ENCODE measurements at places on chromosomes 2 and 18.

GRCh38 chr18:26863921-26864497, 1.5 kb downstream of the AQP4 start:
- no peak for DNase-seq

GRCh38 chr2:20576598-20577115, 74.2 kb downstream of the HS1BP3 start:
- no peak for DNase-seq

GRCh38 chr2:122805346-122805745, 1049.9 kb downstream of the TSN start:
- no peak for DNase-seq

DNA sequence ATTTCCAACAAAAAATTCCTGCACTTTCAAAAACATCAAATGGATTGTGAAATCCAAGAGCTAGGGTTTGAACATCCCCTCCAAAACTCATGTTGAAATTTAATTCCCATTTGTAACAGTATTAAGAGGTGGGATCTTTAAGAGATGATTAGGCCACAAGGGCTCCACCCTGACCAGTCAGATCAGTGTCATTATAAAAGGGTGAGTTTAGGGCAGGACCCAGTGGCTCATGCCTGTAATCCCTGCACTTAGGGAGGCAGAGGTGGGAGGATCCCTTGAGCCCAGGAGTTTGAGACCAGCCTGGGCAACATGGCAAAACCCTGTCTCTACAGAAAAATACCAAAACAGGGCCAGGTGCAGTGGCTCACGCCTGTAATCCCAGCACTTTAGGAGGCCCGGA, 8.9 kb downstream of the GTF3C2 start:
- no peak for DNase-seq

- no peak for DNase-seq
Measured at GRCh38 chr2:158507679-158508078, 50.9 kb downstream of the PKP4 start.

GRCh38 chr2:127535918-127536317, 435 bp downstream of the MYO7B start:
- no peak for DNase-seq

DNA sequence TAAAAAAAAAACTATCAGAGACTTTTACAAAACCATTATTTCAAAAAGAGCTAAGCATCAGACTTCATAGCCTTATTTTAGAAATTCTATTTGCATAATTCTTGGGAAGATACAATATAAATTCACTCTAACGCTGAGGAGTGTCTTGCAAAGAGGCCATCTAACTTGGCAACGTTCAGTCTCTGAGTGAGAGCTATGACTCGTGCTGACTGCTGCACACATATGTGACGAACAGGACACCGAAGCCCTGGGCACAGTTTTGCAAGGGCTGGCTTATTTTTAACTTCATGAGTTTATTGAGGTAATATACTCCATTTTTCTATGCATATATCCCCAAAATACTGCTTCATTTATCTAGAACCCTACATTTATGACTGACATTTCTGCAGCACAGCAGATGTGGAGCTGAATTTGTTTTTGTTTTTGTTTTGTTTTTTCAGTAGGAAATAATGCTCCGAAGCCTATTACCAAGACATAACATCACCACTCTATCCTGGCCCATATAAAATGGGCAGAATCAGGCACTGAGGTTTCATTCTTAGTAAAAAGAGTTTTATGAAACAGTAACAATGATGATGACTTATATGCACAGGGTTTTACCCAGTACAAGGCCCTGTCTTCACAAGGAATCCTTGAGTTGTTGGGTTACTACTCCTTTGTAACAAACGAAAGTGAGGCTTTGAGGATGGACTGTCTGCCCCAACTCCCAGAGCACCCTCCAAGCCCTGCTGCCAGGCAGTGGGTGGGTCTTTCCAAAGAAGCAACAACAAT, 68.3 kb downstream of the CRACDL start:
- peak; percentile 44 for DNase-seq

DNA sequence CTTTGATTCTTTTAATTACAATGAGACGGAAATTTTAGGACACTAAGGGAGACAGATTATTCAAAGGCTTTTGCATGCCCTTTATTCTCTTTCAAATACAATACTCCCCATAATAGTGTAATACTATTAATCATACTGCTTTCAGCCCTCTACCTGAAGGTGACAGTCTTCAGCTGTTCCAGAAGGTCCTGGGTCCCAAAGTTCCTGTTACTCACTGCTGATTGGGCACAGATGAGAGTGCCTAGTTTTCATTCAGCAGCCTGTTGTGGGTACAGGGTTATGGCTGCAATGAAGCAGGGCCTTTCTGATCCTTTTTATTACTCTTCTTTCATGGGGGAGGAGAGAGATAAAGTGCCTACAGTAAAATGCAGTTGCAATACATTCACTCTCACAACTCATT, 80.2 kb downstream of the NUP35 start:
- DNase-seq = no peak

DNA sequence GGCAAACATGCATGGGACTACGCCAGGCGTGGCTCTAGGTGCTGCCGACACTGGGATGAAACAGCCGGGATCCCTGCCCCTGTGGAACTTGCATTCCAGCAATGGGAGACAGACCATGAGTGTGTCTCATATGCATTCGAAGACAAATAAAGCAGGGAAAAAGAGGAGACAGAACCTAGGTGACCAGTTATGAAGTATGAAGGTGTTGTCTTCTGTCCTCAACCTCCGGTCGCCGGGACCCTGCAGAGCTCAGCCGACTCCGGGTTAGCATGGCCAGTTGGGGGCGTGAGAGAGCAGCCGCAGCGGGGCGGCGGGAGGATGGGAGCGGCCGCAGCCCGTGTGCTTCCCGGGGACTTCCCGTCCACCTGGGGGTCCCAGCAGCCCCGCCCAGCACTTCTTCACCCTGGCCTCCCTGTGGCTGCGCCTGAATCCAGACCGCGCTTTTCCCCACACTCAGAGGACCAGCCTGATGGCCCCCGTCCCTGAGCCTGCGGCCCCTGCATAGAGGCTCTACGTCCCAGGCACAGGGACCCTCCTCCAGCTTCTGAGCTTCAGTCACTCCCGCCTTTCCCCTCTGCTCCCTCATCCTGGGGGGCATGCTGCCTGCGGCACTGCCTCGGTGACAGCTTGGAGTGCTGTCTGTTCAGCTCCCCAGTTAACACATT, 11.4 kb downstream of the ID2 start:
- no peak for DNase-seq

DNA sequence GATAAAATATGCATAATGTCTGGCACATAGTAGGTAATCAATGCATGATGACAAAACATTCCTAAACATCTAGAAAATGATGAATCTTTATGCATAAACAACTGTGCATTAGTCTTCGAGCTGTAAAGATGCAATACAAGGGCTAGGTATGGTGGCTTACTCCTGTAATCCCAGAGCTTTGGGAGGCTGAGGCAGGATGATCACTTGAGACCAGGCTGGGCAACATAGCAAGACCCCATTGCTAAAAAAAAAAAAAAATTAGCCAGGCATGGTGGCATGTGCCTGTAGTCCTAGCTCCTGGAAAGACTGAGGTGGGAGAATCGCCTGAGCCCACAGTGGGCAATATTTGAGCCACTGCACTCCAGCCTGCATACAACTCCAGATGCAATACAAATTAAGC, 5.3 kb downstream of the TET3 start:
- DNase-seq = no peak

DNA sequence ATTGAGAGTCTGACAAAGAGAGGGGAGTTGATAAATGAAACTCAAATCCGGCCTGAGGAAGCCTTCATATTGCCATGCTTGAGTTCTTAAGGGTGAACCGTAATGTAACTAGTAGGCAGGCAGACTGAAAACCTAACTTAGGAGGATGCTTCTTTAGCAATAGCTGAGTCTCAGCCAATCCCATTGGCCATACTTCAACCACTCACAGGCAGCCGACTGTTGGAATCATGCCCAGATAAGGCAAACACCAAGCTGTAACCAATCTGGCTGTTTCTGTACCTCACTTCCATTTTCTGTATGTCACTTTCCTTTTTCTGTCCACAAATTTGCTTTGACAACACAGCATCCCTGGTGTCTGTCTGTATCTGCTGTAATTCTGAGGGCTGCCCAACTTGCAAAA, 39.5 kb downstream of the TPRKB start:
- no peak for DNase-seq

- no peak for DNase-seq
Measured at GRCh38 chr18:12608301-12608700, 49.6 kb downstream of the SPIRE1 start.

GRCh38 chr2:24048769-24049484, 614 bp upstream of the FKBP1B start:
- peak; percentile 75 for DNase-seq

DNA sequence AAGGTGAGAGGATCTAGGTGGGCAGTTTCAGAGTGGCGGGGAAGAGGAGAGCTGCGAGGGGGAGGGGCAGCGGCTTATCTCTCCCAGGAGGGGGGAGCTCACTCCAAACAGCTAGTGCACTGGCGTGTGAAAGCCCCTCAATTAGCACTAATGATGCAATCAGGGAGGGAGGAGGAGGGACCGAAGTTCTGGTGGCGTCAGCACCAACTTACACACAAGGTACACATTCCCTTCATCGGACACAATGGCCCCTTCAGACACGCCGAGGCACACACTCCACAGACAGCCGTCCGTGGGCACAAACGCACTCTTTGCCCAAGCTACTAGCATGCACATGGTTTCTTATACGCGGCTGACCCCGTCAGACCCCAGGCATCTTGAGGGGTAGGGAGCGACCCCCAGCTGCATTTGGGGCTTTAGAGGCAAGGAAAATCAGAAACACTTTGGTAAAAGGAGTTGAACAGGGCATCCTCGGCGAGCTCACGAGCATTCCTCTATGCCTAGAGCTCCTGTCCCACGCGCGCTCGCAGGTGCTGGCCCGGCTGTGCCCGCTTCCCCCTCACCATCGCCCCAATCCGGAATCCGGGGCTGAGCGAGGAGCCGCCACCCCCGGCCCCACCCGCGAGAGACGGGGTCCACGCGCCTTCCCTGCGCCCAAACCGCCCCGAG, 868 bp upstream of the PKDCC start:
- DNase-seq = no peak

DNA sequence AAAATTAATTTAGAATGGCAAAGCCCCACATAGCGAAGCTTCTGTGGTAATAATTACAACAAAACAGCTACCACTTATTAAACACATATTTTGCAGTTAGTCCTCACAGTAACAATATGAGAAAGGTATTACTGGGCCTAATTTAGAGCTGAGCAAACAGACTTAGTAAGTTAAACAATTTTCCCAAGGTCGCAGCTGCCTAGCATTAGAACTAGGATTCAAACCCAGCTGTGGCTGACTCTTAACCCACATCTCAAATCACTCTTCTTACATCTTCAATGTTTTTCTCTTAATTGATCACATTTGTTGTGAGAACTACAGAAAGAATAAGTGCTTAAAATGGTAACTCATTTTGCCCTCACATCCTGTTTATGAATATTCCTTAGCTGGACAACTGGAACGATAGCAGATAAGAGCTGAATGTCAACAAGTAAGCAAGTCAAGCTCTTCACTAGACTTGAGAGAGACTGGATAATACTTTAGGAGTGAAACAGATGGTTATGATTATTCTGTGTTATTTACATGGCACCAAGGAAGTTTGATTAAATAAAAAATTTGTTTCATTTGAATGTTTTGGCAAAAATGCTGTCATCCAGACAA, 59.4 kb upstream of the TMEM17 start:
- no peak for DNase-seq

DNA sequence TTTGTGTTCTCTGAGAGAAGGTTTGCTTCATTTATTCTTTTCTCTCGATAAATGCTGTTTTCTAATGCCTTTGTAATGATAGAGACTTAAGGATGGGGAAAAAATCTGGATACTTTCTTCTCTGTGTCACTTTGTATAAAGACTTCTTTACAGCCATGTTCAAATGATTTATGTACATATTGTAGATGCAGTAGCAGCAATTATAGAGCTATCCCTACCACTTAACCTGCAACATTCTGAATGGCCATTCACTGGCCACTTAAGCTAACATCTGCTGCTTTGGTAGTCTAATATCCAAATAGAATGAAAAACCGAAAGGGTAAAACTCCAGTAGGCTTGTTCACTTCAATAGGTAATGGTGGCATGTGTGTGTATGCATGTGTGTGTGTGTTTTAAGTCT, 97.8 kb downstream of the CSRNP3 start:
- DNase-seq = peak; percentile 34

DNA sequence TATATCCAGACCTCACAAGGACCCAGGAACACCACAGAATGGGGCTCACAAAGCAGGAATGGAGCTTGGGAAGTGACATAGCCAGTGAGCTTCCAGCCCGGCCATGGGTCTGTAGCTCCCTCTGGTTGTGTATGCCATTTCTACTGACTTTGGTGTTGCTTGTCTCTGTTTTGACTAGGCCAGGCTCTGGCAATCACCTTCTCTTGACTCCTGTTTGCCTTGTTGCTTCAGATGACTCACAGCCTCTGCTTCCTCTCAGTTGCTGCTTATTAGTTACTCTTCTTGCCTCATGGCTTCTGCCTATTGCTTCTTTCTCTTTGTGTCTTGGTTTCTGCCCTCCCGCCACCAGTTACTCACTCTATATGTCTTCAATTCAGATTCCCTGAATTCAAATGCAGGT, 15.8 kb upstream of the IER3IP1 start:
- DNase-seq = no peak

- no peak for DNase-seq
Measured at GRCh38 chr18:14189858-14190257, 57.6 kb upstream of the ZNF519 start.

DNA sequence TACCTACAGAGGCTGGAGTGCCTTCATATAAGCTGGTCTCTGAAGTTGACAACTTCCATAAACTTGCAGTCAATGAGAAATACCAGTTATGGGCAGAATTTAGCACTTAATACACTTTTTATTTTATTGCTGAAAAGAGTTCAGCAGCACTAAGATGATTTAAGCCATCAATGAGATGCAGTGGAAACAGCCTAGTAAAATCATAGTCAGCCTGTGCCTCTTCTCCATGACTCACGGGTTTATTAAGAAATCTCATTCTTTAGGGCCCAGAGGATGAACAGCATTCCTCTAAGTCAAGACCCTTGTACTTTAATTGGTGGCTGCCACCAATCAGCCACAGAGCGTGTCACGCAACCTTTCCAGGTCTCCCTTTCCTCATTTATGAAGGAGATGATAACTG, 1357.9 kb upstream of the CELF4 start:
- no peak for DNase-seq

DNA sequence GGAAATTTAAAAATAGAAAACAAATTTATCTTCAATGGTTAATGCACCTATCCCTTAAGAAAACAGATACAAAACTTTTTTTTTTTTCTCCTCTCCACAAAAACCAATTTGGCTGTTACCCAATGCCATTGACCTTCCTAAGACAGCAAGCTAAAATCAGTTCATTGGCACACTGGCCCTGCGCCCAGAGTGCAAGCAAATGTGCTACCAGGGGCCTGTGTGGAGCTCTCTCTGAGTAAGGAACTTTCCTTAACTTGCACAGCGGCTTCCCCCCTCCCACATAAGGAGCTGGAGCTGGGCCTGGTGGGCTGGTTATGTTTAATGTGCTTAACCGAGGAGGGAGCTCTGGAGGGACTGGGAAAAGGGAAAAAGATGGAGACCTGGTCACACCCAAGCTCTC, 17.6 kb upstream of the POU3F3 start:
- DNase-seq = no peak

- DNase-seq = no peak
Measured at GRCh38 chr2:239646184-239646583, 245.4 kb upstream of the HDAC4 start.

GRCh38 chr2:161123531-161124030, 36.6 kb upstream of the TANK start:
- DNase-seq = no peak
